ENCODE measurements at places on chromosomes 16 and 17. TPM values are rescaled to one million over a fixed set of nuclear protein-coding genes. Genes with fewer than 3 reads are reported as not detected.
A peak's percentile ranks its signal among the peaks of the same experiment; 100 is the strongest.

CTRL gene
- 8.1 TPM for polyA plus RNA-seq

GRCh38 chr16:28846933-28847273 lies 755 bp upstream of the TUFM start:
- H3K27ac ChIP-seq: peak overlapping the region; percentile 91
- no peak for DNase-seq
- peaks cover 25% of the 10 kb centered on the region for H3K4me1 ChIP-seq

DNA sequence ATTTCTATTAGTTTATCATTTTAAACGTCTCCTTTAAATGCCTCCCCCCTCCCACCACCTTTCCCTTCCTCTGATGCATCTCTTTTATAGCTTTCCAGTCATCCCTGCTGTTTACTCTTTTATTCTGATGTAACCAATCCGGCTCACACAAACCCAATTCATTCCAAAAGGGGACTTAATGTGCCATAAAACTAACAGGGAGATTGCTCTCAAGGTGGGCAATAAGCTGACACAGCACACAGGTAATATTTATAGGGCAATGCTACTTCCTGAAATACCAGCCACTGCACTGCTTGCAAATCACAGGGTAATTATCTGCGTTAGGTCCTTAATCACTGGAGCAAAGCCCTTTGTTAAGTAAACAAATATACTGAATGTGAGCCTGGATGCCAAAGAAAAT lies 23.3 kb upstream of the CA10 start:
- no peak overlapping the region for H3K27ac ChIP-seq
- no peak overlapping the region for H3K4me3 ChIP-seq
- DNase-seq: no peak
- no peaks in the 10 kb centered on the region for H3K36me3 ChIP-seq

GRCh38 chr16:56779906-56780305 lies 50.0 kb downstream of the NUP93 start:
- H3K27me3 ChIP-seq: no peaks in the 10 kb centered on the region
- H3K4me3 ChIP-seq: no peak overlapping the region

UBALD2 gene
- polyA plus RNA-seq: 43.8 TPM
